Activated CD8-positive, alpha-beta memory T cell treated with anti-CD3 and anti-CD28 coated beads for 1 hour (primary cell): ENCODE measurements at places on chromosomes 2 and 18.

DNA sequence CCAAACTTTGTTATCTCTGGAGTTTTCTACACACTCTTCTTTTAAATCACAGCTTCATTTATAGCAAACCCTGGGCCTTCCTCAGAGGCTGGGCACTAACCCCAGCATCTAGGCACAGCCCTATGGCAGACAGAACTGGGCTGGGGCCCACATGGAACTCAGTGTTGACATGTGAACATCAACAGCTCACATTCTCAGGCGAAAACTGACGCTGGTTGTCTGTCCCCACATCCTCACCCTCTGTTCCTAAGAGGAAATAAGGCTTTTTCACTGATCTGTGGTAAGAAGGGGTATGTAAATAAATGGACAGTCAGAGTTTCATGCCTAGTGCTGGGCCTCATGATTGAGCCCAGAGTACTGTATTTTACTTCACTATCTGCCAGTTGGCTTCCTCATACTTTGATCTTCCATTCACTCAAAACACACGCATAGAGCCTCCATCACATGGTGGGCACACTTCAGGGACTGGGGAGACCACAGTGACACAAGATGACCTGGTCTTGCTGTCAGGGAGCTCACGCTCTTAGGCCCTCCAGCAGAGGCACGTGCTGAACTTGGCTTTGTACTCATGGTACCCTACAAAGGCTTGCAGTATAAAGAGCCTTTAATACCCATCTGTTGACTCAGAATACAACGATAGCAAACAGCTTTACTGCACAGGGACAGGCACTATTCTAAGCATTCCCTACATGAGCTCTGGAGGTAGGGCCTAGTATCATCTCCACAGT lies 43.0 kb downstream of the EFEMP1 start:
- no peak for DNase-seq

- no peak for DNase-seq
Observed at GRCh38 chr18:46424898-46425297, 232.1 kb downstream of the LOXHD1 start.

DNA sequence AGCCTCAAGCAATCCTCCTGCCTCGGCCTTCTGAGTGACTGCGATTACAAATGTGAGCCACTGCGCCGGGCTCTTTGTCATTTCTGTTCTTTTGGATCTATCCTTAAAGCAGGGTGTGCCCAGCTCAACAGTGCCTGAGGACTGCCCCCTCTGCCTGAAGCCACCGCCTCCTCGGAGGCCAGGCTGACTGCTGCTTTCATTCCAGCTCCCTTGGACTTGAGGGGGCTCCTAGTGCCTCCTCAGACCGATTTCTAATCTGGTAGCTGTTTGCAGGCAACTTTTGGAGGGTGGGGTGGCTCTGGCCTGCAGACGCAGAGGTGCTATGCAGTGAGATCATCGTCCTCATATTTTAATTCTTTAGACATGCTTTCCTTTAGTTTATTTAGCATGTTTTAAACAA lies 35.9 kb upstream of the KLF11 start:
- DNase-seq = no peak

DNA sequence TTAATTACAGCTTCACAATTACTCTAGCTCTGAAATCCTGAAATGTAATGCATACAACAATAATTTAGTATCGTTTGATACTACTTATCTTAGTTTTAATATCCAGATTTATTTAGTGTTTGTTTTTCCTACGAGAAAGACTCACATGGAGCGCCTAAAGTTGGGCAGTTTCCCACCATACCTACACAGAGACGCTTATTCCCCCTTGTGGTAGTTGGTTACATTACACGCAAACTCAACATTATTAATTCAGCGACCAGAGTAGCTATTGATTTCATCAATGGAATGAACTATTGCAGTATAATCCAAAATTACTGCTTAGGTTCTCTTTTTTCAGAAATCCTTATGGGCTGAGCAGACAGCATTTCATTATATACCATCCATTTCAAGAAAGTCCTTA lies 164.0 kb upstream of the REG3G start:
- no peak for DNase-seq

- DNase-seq = no peak
Observed at GRCh38 chr18:40347261-40347660, 1607.8 kb upstream of the PIK3C3 start.

- DNase-seq = no peak
Observed at GRCh38 chr2:177400337-177400923, 7.9 kb downstream of the AGPS start.

GRCh38 chr2:241772063-241772499 lies 4.5 kb upstream of the GAL3ST2 start:
- no peak for DNase-seq

GRCh38 chr2:88006912-88007439 lies 9.4 kb downstream of the RNU2-63P start:
- DNase-seq = no peak
